ENCODE measurements at places on chromosomes 3 and 15.
A peak's percentile ranks its signal among the peaks of the same experiment; 100 is the strongest.

- DNase-seq: peak; percentile 50
These were observed 19.0 kb downstream of the PDHB start for GRCh38 chr3:58414538-58415197.

- no peak for DNase-seq
These were observed 21.8 kb upstream of the ANPEP start for GRCh38 chr15:89836267-89837133.

GRCh38 chr3:48928679-48929078, 10.0 kb downstream of the ARIH2 start:
- no peak for DNase-seq

GRCh38 chr15:29259233-29259632, 10.4 kb downstream of the NSMCE3 start:
- DNase-seq: no peak

GRCh38 chr3:150114873-150115540, 144.3 kb upstream of the PFN2 start:
- no peak for DNase-seq

- DNase-seq: no peak
These were observed 907.8 kb downstream of the NTRK3 start for GRCh38 chr15:87348746-87349145.

GRCh38 chr3:114660124-114660523, 366.3 kb downstream of the TIGIT start:
- DNase-seq: peak; percentile 93

DNA sequence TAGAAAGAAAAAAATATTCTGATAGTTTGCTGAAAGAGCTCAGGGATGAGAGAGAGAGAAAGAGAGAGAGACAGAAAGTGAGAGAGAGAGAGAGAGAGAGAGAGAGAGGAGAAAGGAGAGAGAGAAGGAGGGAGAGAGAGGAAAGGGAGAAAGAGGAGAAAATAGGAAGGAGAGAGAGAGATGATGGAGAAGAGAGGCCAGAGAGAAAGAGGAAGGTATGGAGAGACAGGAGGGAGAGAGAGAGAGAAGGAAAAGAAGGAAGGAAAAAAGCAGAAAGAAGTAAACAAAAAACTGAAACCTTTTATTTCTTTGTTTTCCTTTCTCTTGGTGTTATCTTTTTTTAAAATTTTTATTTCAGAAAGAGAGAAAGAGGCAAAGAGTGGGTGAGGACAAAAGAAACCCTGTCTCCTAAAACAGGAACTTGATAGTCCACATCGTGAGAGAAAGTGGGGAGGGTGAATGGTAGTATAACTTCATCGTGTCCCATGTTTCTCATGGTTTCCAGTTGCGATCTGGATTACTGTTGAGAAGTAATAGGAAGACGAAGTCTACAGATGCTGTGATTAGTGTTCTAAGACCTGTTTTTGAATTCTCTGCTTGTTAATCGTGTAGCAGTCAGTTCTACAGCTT, 279.7 kb downstream of the LPP start:
- no peak for DNase-seq

GRCh38 chr3:80094589-80094988, 326.8 kb upstream of the ROBO1 start:
- no peak for DNase-seq

- DNase-seq: no peak
These were observed 26.3 kb upstream of the AADAC start for GRCh38 chr3:151787626-151788025.

DNA sequence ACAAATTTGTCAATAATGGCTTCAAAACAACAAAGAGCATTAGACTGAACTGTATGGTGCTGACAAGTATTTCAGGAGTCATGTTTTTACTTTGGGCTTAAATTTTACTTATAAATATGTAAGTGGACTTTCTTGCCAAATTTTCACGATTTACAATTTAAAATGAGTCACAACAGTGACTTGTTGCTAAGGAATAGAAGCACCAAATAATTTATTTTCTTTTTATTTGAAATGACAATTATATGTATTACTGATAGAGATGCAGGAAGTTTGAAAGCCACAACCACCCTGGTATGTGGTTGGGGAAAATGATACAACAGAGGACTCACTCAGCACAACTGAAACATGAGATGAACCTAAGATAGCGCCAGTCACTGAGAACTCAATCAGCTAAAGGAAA, 90.3 kb downstream of the FMN1 start:
- DNase-seq: no peak

DNA sequence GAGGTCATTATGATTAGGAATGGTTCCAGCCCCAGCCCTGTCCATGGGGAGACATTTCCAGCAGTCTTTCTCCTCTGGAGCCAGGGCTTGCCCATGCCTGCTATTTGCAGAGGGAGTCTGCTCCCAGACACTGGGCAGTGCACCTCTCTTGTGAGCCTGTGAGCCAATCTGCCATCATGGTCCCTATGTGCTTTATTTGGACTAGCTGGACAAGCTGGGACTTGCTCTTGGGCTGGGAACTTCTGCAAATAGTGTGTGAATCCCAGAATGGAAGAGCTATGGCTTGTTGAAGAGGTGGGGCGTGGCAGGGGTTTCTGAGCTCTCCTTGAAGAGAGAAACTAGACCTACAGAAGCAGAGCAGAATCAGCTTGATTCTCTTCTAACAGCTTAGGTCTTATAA, 53.7 kb upstream of the KY start:
- no peak for DNase-seq

- DNase-seq: no peak
These were observed 2.2 kb downstream of the MINAR1 start for GRCh38 chr15:79434361-79434760.

GRCh38 chr3:95883801-95884200, 930.6 kb upstream of the EPHA6 start:
- no peak for DNase-seq

- no peak for DNase-seq
These were observed 73.9 kb upstream of the KCNH8 start for GRCh38 chr3:19074257-19074900.

- peak; percentile 35 for DNase-seq
These were observed 71.8 kb downstream of the SYNPR start for GRCh38 chr3:63349583-63350573.

DNA sequence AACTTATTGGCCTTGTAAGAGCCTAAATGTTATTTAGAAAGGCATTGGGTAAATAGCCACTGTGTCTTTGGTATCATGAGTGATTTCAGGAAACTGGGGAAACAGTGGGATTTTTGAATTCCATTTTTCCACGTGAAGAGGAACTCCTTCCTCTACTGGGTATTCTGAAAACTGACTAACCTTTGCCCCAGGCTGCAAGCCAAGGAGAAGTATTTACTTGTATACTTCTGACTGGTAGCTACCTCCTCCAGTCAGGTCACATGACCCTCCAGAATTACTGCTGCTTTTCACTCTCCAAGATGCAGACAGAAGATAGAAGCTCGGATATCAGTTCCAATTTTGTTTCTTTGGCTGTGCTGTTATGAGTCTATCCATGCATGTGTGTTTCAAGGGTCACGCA, 50.9 kb upstream of the MAP3K13 start:
- DNase-seq: no peak

DNA sequence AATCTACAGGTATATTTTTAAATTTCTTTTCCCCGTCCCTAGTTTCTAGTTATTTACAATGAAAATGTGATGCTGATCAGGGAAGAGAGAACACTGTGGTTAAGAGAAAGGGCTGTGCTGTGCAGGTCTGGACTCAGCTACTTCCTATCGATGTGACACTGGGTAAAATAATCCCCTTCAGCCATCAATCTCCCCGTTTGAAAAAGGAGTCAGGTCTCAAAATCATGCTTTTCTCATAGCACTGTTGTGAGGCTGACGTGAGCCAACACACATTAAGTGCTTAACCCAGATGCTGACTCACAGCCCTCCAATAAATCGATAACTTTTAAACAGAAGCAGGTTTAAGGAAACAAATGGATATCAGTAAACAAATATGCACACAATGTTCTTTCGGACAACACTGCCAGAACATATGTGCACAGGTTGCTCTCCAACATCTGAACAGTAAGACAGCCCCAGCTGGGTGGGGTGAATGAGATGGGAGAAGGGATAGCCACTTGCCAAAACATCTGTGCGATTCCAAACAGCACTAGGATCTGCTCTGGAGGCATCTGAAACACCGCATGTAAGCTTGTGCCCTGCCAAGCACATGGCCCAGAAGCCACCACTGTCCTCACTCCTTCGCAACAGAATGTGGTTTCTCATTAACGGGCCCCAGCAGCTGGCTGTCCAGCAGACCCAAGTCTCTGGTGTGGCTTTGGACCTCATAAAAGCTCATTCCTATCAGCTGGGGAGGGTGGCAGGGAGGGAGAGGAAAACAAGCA, 143.2 kb upstream of the PRICKLE2 start:
- peak; percentile 66 for DNase-seq

- no peak for DNase-seq
These were observed 42.9 kb upstream of the RPL32 start for GRCh38 chr3:12884186-12884680.

DNA sequence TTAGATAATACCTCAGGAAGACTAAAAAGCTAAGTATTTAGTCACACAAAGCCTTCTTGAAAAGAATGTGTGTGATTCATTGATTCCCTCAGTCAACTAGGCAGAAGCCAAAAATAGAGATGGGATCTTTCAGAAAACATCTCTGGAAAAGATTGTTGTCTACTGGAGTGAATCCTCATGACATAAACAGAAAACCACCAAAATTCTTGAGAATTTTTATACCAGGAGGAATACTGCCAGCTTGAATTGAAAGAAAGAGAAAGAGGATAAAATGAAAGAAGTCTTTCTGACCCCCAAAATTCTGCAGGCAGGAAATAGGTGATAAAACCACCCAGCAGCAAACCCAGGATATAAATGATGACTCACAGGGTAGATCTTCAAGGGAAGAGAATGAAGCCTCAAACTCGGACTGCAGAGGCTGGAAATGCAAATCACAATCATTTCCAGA, 363.1 kb upstream of the PLSCR5 start:
- DNase-seq: no peak

DNA sequence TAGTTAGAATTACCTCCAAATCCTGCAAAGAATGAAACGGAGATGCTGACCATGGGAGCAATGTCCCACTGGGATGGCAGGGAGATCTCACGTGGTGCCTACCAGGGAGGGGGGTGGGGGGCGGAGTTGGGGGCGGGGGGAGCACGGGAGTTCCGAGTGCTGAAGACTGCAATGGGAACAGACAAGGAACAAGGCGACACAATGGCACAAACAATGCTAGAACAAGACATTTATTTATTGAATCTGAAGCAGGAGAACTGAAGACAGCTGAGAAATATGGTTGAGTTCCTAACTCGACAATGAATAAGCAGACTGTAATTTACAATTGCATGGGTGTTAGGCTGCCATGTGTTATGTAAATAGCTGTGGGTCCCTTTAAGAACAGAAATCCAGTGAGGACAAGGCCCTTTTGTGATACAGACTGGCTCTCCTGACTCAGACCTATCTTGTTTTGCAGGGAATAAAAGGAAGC, 91.2 kb downstream of the AQP9 start:
- DNase-seq: no peak

DNA sequence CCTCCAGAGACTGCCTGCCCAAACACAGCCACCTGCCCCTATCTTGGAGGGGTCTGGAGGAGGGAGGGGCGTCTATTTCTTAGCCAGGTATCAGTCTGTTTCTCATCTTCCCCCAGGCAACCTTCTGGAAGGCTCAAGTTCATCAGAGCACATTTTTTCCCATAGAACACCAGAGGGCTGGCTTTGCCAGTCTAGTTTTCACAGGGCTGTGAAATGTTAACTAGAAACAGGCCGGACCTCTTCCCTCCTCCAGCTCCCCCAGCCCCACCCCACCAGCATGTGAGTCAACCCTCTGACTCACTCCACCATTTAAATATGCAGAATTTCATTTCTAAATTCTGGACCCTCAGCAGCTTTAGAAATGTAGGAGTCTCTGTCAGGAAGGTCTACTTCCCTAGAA, 66.9 kb downstream of the SLCO2A1 start:
- no peak for DNase-seq

DNA sequence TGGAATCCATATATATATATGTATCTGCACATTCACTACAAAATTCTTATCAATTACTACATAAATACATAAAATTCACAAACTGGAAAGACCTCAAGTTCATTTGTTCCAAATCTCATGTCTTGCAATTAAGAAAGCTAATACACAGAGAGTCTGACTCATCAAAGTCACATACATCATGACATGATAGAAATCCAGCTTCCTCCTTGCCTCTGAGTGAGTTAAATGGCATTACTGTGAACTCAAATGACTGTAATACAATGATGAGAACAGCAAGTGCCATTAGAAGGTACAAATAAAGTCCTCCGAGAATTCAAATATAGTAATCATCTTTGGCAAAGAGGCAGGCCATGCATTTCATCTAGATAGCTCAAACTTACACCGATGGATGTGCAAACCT, 55.1 kb upstream of the AGTR1 start:
- DNase-seq: no peak

DNA sequence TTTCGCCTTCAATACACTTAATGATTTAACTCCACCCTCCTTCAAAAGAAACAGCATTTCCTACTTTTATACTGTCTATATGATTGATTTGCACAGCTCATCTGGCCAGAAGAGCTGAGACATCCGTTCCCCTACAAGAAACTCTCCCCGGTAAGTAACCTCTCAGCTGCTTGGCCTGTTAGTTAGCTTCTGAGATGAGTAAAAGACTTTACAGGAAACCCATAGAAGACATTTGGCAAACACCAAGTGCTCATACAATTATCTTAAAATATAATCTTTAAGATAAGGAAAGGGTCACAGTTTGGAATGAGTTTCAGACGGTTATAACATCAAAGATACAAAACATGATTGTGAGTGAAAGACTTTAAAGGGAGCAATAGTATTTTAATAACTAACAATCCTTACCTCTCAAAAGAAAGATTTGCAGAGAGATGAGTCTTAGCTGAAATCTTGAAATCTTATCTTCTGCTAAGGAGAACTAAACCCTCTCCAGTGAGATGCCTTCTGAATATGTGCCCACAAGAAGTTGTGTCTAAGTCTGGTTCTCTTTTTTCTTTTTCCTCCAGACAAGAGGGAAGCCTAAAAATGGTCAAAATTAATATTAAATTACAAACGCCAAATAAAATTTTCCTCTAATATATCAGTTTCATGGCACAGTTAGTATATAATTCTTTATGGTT, at the start of gene CCR5:
CCR5 (plus strand) TSS at position 108 of the 680 bp plus-strand sequence. CDS start 1,957 bp downstream, outside the sequence.
- no peak for DNase-seq

DNA sequence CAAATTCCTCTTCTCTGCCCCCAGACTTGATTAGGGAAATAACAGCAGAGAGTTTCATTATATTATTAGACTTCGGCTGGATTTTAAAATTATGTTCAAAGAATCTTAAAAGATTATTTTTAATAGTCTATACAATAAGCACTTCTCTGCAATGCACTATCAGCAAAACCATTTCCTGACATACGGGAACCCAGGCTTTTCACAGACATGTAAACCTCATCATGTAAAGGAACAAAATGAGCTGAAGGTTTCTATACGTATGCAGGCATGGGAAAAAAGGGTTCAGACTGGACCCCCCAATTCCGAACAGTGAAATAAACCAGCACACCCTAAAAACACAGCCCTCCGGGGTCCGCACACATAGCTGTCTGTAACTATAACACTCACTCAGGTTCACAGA, 77.5 kb upstream of the LMOD3 start:
- no peak for DNase-seq

GRCh38 chr3:160390565-160391138, 8.4 kb downstream of the IFT80 start:
- no peak for DNase-seq
